SW 1271 (cell line): ENCODE measurements at places on chromosomes 2 and 18.

- no peak for DNase-seq
Observed at GRCh38 chr2:147273628-147274027, 571.2 kb upstream of the ACVR2A start.

- no peak for DNase-seq
Observed at GRCh38 chr2:101256316-101256715, 3.6 kb downstream of the CNOT11 start.

DNA sequence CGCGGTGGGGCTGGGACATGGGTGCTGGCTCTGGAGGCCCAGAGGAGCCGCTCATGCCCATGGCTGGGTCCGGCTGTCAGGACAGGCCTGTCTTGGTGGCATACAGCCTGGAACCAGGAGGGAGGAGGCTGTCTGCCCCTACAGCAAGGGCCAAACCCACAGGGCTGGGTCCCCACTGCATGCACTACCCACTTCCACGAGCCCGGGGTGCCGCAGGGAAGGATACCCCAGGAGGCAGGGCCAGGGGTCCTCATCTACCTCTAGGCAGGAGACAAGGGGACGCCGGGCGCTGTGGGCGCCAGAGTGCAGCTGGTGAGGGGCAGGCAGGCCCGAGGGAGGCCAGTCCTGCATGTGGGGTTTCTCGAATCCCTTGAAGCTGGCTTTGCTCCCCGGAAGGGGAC, 95.1 kb upstream of the GPC1 start:
- no peak for DNase-seq

GRCh38 chr2:159164457-159164911, 122.0 kb downstream of the WDSUB1 start:
- DNase-seq = no peak

GRCh38 chr2:211085056-211085680, 528.8 kb downstream of the CPS1 start:
- DNase-seq = peak; percentile 29

DNA sequence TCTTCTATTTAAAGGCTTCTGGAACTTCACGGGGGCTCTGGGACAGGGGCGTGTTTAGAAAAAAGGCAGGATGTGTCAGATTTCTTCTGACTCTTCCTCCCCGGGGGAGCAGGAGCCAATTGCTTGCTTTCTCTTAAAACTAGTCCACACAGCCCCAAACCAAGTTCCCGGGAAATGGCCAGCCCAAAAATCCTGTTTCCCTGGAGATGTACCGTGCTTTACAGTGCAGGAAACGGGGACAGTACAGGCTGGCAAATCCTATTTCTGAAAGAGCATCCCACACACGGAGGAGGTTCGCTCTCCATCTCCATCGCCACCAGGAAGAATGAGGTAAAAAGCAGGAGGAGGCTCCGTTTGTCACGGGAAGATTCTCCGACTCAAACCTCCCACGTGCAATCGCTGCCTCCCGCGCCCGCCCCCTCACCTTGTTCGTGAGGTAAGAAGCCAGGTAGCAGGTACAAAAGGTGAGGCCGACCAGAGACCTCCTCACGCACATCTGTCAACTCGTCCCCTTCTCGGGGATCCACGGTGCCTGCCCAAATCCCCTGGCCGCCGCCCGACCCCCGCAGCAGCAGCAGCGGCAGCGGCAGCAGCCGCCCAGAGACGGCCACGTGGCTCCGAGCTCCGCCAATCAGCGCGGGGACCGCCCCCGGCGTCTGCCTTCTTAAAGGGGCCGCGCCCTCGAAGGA, 15.6 kb upstream of the RIOK3 start:
- no peak for DNase-seq

GRCh38 chr2:176126929-176127773, 2.4 kb upstream of the HOXD8 start:
- DNase-seq = no peak

- DNase-seq = no peak
Observed at GRCh38 chr2:24973812-24974211, 2.1 kb upstream of the DNAJC27 start.

- no peak for DNase-seq
Observed at GRCh38 chr2:140565756-140566155, 1565.1 kb downstream of the LRP1B start.

DNA sequence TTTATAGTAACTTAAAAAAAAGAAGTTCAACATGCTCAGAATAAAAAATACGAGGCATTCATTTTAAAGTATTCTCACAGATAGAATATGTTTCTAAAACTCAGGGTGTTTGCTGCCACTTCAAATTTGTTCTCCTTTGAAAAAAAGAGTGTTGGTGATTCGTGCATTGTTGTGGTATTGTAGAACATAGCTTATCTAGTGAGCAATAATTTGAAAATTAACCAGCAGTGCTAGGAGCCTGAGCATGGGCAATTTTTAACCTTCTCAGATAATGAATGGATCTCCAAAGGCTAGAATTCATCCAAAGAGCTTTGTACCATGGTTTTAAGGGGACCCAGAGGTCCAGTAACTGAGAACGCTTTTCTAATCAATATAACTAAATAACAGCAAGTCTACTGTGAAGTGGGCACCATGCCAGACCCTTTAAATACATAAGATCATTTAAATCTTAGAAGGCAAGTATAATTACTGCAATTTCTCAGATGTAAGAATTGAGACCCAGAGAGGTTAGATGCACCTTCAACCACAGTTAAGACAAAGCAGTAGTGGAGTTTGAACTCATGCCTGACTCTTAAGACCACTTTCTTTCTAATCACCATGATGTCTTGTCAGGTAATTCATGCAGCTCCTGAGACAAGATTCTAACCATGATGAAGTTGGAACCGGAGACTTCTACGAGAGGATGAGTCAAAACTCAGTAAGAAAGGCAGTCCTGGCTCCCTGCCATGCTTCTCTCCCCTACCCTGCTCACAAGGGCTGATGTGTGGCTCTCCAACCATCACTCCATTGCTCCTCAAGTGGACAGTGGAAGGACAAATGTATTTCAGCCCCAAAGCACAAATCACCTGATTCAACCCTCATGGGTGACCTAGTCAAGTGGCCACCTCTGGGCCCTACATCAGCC, 3.4 kb downstream of the CYRIA start:
- DNase-seq = no peak

DNA sequence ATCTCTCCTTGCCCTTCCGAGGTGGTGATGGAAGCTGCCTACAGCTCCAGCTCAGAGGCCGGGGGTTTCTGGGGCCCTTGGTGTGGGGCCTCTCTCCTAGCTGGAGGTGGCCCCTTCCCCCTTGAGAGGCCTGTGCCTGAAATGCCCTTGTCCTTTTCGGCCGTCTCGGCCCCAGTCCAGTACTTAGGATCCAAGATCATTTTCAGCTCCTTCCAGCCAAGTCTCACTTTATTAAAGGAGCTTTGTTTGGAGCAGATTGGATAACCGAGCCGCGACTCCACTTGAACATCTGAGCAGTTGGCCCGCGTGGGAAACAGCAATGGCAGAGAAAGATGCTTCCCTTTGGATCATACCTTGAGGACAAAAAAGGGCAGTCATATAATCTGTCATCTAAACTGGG, 125.0 kb downstream of the NEDD4L start:
- DNase-seq = no peak

GRCh38 chr2:173667415-173667814, 297.8 kb downstream of the SP3 start:
- DNase-seq = peak; percentile 9

DNA sequence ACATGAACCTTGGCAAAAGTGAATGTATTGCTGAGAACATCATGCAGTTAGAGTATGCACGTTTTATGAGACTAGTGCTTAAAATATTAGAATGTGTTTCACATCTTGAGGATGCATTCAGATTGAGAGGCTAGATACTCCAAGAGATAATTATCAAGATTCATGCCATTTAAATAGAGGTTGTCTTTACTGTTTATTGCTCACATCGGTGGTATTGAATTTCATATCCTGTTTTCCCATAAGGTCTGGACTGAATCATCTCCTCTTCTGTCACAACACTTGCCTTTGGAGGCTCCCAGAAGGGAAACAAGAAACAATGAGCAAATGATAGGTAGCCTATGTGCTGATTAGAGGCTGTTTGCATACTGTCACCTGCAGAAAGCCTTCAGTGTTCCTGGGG, 83.8 kb downstream of the CLHC1 start:
- DNase-seq = peak; percentile 56

- DNase-seq = peak; percentile 30
Observed at GRCh38 chr18:3995476-3996102, 459.5 kb downstream of the DLGAP1 start.

DNA sequence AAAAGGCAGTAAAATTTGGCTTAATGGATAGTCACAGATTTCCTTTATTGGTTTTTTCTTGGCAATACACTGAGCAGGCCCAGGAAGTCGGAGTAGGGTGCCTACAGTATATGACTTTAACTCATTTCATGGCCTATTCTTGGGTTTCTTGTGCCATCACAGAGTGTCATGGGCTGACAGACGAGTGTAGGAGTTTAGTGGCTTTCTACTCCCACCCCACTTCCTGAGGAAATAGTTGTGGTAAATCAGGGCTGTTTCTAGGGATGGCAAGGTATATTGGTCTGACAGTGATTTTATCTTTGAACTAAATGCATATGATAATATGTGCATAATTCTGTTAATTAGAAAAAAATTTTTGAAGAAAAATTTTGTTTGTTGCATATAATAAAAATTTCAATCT, 100.1 kb downstream of the PLCL1 start:
- DNase-seq = no peak

DNA sequence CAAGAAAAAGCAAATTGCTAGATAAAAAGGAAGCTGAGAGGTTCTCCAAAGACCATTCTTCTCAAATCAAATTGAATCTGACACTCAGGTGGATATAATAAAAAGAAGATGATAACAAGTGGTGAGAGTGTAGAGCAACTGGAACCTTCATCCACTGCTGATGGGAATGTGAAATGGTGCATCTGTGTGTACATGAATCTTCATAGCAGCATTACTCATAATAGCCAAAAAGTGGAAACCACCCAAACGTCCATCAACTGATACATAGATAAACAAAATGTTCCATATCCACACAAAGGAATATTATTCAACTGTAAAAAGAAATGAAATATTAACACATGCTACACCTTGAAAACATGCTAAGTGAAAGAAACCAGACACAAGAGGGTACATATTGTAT, 357.2 kb upstream of the EPHA4 start:
- DNase-seq = no peak

GRCh38 chr2:11405599-11406266, 60.2 kb downstream of the E2F6 start:
- DNase-seq = no peak

- DNase-seq = no peak
Observed at GRCh38 chr2:1766425-1766824, 22.1 kb upstream of the PXDN start.

GRCh38 chr2:46098621-46099062, 198.6 kb upstream of the EPAS1 start:
- DNase-seq = peak; percentile 67

GRCh38 chr2:47093626-47094025, 61.5 kb downstream of the STPG4 start:
- no peak for DNase-seq

DNA sequence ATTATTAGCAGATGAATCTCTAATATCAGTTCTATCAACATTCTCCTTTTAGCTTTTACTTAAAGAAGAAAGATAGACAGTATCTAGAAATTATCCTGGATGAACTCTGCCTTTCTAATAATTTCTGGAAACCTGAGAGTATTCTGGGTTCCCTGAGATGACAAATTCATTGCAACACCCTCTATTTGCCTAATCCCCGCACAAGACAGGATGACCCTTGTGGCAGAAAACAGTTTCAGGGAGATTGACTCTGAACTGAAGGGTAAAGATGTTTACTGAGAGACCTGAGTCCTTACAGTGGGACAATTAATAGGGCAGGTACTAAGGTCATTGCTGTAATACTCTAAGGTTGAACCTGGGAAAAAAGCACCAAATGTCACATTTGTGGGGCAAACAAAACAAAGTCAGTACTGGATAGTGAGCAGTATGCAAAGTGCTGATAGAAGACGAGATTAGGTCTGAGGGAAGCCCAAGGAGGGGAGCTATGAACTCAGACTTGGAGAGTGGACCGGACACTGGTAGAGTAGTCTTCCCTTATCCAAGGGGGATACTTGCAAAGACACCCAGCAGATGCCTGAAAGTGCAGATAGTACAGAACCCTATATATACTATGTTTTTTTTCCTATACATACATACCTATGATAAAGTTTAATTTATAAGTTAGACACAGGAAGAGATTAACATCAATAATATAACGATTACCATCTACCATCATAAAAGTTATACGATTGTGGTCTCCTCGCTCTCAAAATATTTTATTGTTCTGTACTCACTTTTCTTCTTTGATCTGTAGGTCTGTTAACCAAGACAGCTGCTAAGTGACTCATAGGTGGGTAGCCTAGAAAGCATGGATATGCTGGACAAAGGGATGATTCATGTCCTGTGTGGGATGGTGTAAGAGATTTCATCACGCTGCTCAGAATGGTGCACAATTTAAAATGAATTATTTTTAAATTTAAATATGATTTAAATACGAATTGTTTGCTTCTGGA, 148.3 kb upstream of the KLHL14 start:
- peak; percentile 53 for DNase-seq

DNA sequence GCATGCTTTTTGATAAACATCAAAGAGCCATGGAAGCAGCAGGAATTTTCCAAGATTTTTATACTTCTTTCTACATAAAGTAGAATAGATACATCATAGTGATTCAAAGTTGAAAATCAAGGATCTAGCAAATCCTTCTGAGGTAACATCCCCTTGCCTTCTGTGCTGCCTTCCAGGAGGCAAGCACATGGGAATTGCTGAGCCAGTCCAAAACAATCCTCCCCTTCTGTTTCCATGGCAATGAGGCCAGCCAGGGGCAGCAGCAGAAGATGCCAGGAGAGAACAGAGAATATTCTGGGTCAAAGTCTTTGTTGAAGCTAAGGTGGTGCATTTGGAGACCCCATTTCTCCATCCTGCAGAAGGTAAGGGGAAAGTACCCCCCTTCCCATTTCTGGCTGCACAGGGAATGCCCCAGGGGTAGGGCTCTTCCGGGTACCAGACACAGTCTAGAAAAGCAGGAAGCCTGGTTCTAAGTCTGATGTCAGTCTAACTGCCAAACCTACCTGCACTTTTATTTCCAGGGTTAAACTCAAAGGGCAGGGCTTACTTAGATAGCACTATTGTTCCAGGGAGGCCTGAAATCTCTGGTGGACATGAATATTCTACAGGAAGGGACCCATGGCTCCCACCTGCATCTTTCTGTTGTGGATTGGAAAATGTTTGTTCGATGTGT, 22.1 kb downstream of the CENPA start:
- no peak for DNase-seq

- DNase-seq = no peak
Observed at GRCh38 chr2:146666340-146666739, 1178.5 kb upstream of the ACVR2A start.

DNA sequence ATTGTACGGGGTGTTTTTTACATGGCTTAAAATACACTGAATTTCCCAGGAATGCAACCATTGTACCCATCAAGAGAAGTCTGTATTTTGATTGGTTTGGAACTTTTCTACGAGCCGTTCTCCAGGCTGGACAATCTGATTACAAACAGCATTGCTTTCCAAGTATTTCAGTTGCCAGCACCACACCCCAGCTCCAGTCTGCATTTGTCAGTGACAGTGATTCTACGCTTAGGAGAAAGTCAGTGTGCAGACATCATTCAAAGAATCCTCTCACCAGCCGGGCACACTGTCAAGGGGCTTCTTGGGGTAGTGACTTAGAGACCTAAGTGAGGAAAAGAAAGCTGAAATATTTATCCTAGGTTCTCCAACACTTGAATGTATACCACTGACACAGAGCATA, 194.1 kb downstream of the ANAPC1 start:
- no peak for DNase-seq

GRCh38 chr2:127576433-127577207, 41.1 kb downstream of the MYO7B start:
- DNase-seq = no peak

- DNase-seq = no peak
Observed at GRCh38 chr2:152864601-152865149, 146.3 kb downstream of the ARL6IP6 start.
